CD4-positive, alpha-beta T cell treated with Interferon gamma for 1 hour (primary cell): ENCODE measurements at places on chromosomes 4 and X.

DNA sequence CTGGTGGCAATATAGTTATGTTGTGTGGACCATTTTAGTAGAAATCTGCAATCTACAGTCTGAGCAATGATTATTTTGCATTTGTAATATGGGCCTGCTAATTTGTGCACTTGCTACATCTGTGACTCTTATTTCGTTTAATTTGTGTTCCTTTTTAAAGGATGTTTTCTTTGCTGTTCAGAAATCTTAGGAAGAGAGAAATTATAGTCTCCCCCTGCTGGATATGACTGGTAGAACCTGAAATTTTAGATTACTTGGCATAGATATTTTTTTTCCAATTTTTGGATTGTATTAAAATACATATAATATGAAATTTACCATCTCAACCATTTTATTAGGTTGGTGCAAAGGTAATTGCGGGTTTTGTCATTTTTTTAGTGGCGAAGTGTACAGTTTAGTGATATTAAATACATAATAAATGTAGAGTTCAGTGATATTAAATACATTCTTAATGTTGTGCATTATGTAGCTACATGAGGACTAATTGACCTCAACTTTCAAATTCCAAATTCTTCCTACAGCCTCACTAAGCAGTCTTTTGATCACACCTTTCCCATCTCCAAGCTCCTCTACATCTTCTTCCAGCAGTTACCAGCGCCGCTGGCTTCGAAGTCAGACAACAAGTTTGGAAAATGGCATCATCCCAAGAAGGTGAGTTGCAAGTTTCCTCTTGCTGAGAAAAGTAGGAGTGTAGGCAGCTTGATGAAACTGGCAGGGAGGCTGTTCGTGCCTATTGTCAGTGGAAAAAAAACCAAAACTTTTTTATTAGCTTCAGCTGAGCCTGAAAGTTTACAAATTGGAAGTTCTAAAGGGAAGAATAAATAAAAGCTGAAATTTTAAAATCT is 82.2 kb downstream of the FNIP2 start:
- DNase-seq, result no peak

DNA sequence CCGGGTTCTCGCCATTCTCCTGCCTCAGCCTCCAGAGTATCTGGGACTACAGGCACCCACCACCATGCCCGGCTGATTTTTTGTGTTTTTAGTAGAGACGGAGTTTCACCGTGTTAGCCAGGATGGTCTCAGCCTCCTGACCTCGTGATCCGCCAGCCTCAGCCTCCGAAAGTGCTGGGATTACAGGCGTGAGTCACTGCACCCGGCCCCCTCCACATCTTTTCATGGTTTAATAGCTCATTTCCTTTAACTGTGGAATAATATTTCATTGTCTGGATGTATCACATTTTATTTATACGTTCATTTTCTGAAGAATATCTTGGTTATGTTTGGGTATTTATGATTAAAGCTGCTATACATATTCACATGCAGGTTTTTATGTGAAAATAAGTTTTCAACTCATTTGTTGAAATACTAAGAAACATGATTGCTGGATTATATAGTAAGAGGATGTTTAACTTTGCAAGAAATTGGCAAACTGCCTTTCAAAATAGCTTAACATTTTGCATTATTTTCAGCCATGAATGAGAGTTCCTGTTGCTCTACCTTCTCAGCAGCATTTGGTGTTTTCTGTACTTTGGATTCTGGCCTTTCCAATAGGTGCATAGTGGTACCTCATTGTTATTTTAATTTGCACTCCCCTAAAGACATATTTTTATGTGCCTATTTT is 591.9 kb downstream of the TECRL start:
- no peak for DNase-seq

GRCh38 chrX:32530802-32531403 is 680.4 kb downstream of the DMD start:
- no peak for DNase-seq

- DNase-seq, result no peak
Observed at GRCh38 chrX:9525511-9526248, 60.8 kb downstream of the TBL1X start.

DNA sequence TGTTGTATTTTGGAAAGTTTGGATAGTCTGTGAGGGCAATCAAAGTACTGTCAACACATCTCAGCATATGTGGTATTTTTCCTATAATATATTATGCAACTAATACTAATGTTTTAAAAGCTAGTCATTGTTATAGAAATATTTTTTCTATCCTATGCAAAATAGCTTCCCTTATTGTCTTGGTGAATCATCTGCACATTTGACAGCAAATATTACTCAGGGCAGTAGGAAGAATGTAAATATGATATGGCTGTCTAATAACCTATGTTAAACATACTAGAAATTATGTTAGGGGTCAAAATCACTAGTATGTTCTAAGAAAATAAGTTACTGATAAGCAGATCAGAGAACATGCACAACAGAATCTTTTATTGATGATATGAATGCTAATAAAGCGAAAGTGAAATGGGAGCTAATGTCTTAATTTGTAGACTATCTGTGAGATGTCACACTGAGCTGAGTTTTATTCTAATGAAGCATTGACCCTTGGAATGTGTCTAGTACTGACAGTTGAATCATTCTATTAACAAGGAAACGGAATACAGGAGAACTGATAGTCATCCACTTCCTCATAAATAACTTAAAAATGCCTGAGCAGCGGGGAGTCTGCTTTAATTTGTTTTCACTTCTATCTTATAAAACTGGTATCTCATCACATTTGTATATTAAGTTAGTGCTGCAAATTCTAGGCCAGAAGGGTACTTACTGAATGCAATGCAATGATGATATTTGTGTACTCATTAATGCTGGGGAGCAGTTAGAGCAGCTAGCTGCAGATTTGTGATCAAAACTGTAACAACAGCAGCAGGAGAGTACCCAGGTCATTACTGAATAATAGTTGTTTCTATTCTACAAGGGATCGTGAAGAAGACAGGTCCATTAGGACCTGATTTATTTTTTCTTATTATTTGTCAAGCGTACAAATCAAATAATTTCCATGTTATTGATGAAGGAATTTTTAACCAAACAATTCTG is 440.3 kb upstream of the AADAT start:
- no peak for DNase-seq

DNA sequence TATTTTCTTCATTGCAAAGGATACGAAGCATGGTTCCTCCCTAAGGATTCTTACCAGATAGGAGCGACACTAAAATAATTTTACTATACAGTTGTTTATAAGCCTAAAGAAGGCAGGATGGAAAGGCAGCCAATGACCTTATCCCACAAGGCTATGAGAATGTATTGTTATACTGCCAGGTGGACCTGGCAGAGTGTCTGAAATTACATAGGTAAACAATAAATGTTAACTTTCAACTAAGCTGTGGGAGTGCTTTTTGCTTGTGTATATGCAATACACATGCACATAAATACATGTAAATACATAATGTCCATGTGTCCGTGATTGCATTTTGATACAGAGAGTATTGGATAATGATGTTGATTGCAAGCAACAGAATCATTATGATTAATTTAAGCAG is 850.6 kb downstream of the CENPC start:
- DNase-seq, result no peak

GRCh38 chrX:116198810-116199209 is 28.3 kb downstream of the AGTR2 start:
- no peak for DNase-seq

DNA sequence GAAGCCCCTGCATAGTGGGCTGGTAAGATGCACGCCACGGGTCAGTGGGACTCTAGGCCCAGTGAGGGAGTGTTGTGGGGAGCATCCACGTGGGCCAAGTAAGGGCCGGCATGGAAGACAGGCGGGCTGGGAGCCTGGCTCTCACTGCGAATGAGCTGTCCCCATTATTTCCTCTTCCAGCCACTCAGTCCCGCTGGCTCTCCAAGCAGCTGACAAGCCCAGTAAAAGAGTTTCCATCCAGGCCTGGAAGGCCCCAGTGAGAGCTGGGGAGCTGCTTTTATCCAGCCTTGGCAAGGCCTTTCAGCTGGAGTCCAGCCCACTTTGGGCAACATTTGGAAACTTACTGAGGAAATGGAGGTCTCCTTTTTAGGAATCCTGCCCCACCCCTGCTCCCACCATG is 24.9 kb downstream of the APLN start:
- no peak for DNase-seq

DNA sequence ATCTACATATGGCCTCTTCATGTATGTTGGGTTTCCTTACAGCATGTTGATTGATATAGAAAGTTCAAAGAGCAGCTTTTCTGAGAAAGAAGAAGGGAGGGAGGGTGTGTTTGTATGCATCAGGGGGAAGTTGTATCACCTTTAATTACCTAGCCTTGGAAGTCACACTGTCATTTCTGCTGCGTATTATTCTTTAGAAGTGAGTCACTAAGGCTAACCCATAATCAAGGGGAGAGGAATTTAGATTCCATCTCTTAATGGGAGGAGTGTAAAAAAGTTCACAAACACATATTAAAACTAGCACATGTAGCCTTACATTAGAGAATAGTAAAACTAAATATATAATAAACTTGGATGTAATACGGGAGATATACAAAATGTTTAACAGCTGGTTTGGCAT is 86.5 kb upstream of the CBLL2 start:
- no peak for DNase-seq

GRCh38 chr4:105619188-105619931 is 66.9 kb downstream of the ARHGEF38 start:
- DNase-seq, result no peak

DNA sequence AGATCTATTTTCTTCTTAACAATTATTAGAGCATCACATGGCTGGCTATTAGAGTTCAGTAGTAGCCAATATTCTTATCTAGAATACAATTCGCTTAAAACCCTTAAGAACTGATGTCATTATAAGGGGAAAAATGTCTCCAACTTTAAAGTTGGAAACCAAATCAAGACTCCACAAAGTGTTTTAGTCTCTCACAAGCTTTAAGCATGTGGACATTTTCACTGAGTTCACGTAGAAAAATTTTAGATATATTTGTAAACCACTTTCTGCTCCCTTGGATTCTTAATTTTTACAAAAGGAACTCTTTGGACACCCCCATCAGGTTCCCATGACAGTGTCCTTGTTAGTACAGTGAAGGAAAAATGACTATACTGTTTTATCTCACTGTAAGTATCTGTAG is 123.9 kb upstream of the NAP1L5 start:
- DNase-seq, result no peak

- DNase-seq, result no peak
Observed at GRCh38 chr4:159777689-159778088, 674.8 kb downstream of the RAPGEF2 start.

DNA sequence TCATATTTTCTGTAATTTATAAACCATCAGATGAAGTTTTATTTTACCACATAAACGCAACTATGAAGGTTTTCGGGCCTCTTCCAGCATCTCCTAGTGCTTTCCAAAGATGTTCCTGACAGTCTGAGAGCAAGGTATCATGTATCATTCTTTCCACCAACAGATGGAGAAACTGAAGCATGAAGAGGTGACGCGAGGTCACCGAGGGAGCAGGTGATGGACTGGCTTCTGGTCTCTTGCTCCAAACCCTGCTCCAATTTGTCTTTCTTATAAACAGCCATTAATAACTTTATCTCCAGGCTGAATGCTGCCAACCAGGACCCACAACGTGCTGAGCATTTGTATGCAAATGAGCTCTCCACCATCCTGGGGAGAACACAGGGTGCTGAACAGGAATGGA is 86.3 kb upstream of the MAML3 start:
- no peak for DNase-seq

DNA sequence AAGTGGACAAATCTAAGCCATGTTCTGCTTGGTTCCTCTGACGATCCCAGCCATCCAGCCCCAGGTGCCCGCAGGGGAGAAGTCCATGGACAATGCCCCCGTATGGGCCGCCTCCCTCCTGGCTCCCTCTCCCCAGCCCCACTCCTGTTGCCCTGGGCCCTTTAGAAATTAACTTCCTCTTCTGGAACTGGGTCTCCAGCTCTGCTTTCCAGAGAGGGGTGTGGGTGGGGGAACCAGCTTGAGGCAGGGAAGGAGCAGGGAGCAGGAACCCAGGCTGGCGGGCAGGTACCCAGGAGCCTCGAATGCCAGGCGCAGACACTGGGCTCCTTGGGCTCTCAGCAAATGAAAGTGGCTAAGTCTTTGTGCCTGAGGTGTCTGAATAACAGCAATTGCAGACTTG is 12.7 kb upstream of the ABLIM2 start:
- no peak for DNase-seq

DNA sequence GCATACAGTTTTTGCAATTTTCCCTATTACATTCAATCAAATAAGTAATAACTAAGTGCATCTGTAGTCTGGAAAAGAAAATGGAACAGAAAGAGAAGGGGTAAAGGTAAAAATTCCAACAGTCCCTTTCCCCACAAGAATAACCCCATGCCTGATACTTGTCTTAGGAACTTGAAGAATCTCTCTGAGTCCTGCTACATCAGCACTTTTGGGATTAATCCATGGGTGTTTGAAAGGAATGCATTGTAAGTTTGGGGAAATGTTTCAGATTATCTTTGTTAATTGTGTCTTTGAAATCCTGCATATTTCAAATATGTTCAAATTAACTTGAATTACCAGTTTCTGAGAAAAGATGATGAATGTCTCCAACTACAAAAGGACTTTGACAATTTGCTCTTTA is 667.3 kb upstream of the PRKX start:
- DNase-seq, result no peak

DNA sequence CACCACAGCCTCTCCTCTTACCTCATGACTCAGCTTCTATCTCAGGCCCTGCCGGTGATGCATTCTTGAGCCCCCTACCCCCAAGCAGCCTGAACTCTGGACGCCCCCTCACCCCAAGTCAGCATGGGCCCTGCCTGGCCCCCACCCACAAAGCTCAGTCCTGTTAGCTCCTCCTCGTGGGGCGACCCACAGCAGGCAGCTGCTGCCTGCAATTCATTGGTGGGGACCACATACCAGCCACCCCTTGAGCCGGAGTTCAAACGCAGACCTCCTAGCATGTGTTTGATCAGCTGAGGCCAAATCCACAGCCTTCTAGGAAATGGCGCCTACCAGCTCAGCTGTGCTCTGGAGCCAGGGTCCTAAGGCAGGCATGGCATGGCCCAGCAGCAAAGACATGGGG is 111.8 kb downstream of the EFNB1 start:
- DNase-seq, result no peak

GRCh38 chr4:27666943-27667342 is 806.3 kb downstream of the STIM2 start:
- no peak for DNase-seq

- no peak for DNase-seq
Observed at GRCh38 chr4:15912961-15913630, 25.4 kb downstream of the FGFBP1 start.

- no peak for DNase-seq
Observed at GRCh38 chr4:158825433-158826036, 56.7 kb downstream of the FNIP2 start.

GRCh38 chrX:53284684-53285447 is 3.5 kb upstream of the IQSEC2 start:
- DNase-seq, result peak; percentile 48

DNA sequence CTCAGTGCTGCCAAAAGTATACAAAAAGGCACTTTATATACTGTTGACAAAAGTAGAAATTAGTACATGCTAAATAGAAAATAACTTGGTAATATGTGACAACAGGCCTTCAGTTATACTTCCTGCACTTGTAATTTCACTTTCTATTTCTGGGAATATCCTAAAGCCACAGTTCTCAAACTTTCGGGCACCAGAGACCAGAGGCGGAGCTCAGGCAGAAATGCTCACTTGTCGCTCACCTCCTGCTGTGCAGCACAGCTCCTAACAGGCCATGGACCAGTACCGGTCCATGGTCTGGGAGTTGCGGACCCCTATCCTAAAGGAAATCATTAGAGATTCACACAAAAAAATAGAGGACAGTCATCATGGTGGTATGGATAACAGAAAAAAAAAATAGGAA is 25.7 kb downstream of the ACSL4 start:
- no peak for DNase-seq

- DNase-seq, result no peak
Observed at GRCh38 chrX:153517423-153517822, at the start of gene ATP2B3. TSS of gene ATP2B3 (plus strand) at chrX:153517642. CDS start at chrX:153536248, 18,606 bp downstream.

GRCh38 chrX:9476810-9477575 is 12.1 kb downstream of the TBL1X start:
- no peak for DNase-seq
